Thymus (tissue), 14 donors: ENCODE measurements at places on chromosomes 2 and 18.

- no peak for DNase-seq
These were observed 18.7 kb upstream of the CCDC102B start for GRCh38 chr18:68779169-68779568.

DNA sequence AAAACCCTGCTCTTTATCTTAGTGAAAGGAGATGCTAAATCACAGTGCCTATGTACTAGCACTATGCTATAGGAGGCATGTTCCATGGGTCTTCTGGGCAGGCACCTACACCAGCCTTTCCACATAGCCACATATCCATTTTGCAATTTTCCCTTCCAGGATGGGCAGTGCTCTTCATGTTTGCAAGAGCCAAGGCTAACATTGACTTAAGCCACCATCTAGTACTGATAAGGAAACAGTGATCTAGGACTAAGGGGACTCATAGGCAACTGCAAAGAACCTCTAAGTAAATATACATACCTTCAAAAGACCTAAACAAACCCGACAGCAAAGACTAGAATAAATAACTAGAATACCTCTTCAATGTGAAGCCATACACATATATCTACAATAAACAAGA, 919.7 kb upstream of the GYPC start:
- DNase-seq = no peak

- DNase-seq = no peak
These were observed 127.1 kb downstream of the STK39 start for GRCh38 chr2:168120310-168120709.

- no peak for DNase-seq
These were observed 203.5 kb upstream of the TWIST2 start for GRCh38 chr2:238644095-238645081.

DNA sequence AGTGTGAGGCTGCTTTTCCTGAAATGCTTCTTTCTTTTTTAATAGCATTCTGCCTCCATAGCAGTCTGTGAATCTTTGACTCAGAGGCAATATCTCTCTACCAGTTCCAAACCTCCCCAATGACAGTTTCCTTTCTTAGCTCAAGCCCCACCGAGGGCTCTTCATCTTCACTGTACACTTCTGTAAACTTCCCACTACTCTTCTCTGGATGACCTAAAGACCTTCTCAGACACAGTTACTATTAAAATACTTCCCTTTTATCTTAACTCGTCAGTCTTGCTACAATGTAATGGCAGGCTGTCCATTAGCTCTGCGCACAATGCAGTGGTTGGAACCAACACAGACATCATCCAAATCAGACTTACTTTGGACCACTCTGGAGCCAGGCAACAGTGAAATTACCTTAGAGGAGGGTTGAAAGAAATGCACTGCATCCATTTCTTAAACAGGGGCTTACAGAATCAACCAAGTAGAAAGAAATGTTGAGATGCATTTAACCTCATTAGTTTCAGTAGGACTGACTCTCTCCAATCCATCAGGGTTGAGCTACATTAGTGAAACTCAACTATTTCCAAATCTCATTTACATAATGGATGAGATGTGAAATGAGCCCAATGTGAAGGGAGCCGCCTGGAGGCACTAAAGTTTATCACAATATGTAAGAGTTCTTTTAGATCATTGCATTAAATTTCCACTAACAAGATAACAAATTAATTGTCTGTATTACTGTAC, 343.8 kb downstream of the SETBP1 start:
- no peak for DNase-seq

DNA sequence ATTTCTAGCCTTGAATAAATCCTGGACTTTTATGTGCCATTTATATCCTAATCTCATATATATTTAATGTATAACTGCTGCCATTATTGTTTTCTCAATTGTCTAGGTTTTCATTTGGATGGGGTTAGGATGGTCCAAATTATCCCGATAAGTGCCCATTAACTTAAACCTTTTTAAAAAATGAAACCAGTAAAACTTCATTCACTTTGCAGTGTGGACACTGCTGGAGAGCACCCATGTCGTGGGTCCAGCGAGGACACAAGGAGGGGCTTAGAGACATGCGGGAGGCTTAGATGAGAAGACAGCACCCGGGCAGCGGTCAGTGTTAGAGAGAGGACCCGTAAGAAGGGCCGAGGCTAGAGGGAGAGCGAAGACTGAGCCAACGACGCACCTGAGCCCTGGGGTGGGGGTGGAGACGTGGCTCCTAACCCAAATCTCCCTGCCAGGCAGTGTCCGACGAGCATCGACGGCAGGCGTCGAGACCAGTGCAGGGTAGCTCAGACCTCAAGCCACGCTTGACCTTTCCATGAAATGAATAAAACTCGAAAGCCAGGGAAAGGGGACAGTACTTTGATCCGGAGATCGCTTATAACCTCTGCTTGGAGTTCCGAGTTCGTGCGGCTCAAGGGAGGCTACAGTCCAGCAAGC, 9.0 kb upstream of the EN1 start:
- no peak for DNase-seq

DNA sequence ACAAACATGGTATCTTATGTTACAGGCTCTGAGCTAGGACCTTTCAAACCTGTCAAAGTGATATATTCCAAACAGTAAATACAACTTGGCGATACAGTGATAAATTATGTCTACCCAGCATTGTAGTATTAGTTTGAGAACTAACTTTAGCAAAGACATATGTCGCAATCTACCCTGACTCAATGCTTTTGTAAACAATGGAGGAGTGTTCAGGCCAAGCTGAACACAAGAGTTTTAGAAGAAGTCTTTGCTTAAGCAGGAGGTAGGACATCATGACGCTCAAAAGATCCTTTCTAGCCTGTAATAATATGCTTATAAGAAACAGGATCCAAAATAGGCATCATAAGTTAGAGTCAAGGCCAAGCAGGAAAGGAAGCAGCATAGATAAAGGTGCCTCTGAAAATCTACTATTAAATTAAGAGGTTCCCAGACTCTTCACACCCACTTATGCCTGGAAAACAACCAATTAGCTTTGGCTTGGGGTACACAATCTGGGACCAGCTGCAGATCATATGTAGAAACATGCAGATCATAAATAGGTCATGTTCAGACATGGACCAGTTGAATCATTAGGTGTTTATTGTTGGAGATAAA, 132.5 kb downstream of the CSRNP3 start:
- no peak for DNase-seq

DNA sequence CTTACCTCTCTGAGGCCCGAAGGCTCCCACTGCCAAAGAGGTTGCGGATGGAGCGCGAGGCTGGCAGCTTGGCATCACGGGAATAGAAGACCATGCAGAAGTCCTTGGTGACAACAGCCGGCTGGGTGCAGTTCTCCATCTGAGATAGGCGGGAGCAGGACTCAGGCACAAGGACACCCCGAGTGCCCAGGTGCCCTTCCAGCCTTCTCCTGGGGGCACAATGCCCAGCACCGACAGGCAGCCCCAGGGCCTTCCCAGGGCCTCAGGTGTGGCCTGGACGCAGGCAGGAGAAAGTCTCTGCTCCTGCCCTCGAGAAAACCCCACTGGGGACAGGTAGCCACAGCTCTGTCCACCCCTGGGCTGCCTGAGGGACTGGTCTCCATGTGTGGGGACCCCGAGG, 33.6 kb downstream of the AQP12A start:
- DNase-seq = no peak

DNA sequence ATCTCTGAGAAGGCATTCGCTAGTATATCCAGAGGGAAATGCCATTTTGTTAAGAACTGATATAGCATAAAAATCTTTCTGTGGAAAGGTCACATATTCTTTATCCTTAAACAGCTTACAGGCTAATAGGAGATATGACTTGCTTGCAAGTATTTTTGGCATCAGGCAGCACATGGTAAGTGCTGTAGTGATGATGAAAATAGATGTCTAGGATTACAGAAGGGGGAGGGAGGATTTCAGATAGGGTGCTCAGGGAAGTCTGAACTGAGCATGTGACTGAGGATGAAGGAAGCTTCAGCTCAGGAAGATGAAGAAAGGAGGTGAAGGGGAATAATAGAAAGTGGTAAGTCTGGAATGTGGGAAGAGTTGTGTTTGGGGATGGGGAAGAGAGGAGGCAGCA, 158.5 kb upstream of the NOSTRIN start:
- DNase-seq = no peak

GRCh38 chr2:229795058-229795457, 80.7 kb upstream of the DNER start:
- no peak for DNase-seq

DNA sequence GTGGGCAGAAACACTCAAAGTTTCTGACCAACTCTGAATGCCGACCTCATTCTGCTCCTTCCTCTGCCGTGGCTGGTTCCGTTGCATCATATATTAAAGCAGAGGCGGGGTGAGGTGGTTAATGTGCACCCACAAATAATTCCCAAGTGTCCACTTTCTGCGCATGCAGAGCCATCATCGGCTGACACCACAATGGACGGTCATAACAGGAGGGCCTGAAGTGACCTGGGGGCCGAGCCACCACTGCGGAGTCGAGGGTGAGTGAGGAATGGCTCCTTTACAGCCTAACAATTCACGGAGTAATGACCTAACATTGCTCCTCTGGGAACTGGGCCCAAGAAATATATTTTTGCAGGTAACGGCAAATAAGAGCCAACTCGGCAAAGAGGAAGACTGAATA, 32.9 kb upstream of the GLI2 start:
- no peak for DNase-seq

DNA sequence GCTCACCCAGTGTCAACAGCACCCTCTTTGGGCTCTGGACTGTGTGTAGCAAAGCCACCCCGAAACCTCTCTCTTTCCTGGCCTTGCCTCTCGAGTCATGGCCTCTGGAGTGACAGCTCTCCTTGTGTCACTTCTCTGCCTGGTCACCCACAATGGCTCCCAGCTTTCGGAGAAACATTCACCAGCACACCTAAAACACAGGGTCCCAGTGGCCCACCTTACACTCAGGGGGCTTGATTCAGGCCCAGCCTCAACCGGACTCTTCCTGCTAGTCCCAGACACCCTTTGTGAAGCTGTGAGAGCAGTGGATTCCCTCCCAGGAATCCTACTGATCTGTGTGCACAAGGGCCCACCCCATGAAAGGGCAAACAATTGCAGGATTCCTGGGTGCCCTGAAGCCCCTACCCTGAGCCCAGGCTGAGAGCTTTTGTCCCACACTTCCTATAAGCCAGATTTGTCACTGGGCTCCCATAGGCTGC, 137.2 kb upstream of the HAAO start:
- no peak for DNase-seq

DNA sequence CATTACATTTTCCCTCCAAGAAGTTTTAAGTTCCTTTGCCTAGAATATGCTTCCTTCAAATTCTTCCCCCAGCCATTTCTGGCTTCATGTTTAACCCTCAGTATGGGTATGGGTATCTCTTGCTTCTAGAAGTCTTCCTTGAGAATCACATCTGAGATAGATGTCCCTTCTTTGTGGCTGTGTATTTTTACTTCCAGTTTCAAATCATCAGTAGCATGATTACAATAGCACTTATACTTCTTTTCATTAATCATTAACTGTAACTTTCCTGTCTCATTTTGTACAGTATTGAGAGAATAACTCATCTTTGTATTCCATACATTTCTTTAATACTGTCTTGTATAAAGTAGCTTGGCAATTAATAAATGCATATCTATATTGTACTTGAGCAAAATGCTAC, 17.3 kb upstream of the PDE1A start:
- DNase-seq = no peak

- no peak for DNase-seq
These were observed 13.8 kb upstream of the SCYGR1 start for GRCh38 chr2:227401550-227401949.

GRCh38 chr2:239824866-239825704, 200.1 kb downstream of the NDUFA10 start:
- no peak for DNase-seq

- no peak for DNase-seq
These were observed 118.8 kb upstream of the DAPL1 start for GRCh38 chr2:158676295-158676694.

- DNase-seq = no peak
These were observed 1462.7 kb upstream of the NXPH2 start for GRCh38 chr2:140242889-140243288.

GRCh38 chr2:54845514-54845913, 122.1 kb downstream of the EML6 start:
- DNase-seq = no peak

GRCh38 chr2:8822218-8822617, 15.2 kb downstream of the KIDINS220 start:
- DNase-seq = no peak
